MG63 (cell line): ENCODE measurements at places on chromosomes 3 and 15.

DNA sequence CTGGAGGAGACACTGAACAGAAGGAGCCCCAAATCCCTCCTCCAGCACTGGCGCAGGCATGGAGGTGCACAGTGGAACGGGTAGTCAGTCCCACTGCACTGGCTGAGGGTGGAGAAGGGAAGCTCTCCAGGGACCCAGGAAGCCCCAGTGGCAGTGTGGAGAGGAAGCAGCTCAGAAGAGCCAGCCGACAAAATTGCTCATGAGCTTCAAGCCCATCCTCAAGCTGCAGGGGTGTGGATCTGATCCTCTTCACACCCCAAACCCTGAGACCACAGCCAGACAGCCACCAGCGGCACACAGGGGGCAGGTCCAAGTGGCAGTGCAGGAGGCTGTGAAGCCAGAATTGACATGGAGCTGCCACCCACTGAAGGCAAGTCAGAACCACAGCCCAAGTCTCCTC lies 32.1 kb downstream of the CYFIP1 start:
- no peak for DNase-seq

- no peak for DNase-seq
These were observed 13.1 kb downstream of the CHST14 start for GRCh38 chr15:40483919-40484318.

GRCh38 chr15:28915935-28916334 lies 30.2 kb downstream of the APBA2 start:
- DNase-seq, result no peak

- DNase-seq, result no peak
These were observed 229.0 kb downstream of the ADAMTS17 start for GRCh38 chr15:100112636-100113305.

GRCh38 chr3:11548721-11549131 lies 95.0 kb downstream of the VGLL4 start:
- DNase-seq, result peak; percentile 53

DNA sequence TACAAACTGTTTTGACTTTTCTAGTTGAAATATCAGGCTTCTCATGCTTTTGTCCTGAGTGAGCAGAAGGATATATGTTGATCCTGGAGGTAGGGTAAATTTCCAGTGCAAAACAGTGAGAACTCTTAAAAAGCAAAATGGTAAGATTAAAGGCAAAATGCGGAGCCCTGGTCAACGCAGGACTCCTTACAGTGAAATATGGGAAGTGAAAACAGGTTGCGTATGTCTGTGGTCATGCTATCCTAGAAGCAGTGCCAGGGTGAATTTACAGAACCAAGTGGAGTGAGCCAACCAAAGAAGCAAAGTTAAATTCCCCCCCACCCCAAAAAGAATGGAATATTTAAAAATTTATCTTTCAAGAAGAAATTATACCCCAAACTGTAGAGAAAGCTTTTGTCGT lies 256.4 kb downstream of the NR2F2 start:
- DNase-seq, result no peak

- no peak for DNase-seq
These were observed 6.9 kb upstream of the RPL35A start for GRCh38 chr3:197942956-197943556.

- no peak for DNase-seq
These were observed 12.2 kb downstream of the RNF111 start for GRCh38 chr15:58999694-59000093.

GRCh38 chr15:74420193-74420905 lies 13.4 kb downstream of the SEMA7A start:
- no peak for DNase-seq

GRCh38 chr15:82108489-82109078 lies 62.8 kb upstream of the MEX3B start:
- DNase-seq, result peak; percentile 65

DNA sequence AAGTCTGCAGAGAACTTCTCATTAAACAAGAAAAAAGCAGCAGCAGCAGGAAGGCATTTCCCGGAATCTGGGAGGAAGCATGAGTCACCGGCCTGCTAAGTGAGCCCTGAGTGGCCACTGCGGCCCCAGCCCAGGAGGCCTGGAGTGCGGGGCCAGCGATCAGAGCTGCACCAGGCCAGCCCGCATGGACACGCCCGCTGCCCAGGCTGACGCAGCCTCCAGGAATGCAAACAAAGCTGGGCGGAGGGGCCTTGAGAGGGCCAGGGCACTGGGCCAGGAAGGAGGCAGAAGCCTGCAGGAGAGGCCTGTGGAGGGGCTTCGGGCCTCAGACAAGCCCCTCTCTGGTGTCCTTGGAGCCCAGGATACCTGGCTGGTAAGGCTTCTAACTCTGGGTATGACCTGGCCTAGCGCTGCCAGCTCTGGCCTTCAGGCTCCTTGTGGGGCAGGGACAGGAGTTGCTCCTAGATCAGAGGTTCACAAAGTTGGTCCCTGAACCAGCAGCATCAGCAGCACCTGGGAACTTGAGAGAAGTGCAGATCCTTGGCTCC lies 101.2 kb downstream of the SMAD6 start:
- DNase-seq, result peak; percentile 100
